Fibroblast of skin of right biceps (primary cell): ENCODE measurements at places on chromosomes 6 and 20.

DNA sequence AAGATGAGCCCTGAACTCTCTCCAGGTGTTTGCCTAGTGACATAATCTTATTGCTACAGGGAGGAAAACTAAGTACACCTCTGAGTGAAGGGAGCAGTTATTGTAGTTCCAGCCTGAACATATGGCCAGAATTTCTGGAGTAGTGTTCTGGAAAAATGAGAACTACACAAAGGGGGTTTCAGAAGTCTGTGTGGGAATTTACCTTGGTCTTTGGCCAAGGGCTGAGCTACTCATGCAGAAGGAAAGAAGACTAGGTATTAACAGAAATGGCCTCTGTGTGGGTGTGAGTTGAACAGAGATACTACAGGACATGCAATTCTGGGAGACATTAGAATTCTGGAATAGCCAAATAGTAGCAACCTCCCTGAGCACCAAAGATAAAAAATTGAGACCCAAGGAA, 1009.7 kb upstream of the GJE1 start:
- DNase-seq = no peak

- no peak for DNase-seq
Measured at GRCh38 chr6:209432-210103, 82.7 kb upstream of the DUSP22 start.

- DNase-seq = peak; percentile 25
Measured at GRCh38 chr20:40991181-40991889, 37.3 kb upstream of the TOP1 start.

DNA sequence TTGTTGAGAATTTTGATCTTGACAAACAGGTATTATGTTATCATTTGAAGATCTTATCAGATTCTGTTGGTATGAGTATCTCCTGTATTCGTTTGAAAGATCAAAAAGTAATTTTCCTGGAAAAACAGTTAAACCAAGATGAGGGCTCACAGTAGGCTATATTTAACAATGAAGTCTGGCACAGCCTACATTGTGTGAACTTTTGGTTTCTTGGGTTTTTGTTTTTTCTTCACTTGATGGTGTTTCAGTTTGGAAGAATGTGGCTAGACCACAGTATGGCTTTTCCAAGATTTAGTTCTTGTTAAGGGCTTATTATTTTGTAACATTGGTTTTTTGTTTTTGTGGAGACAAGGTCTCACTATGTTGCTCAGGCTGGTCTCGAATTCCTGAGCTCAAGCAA, 306.4 kb downstream of the CDKAL1 start:
- DNase-seq = peak; percentile 53

DNA sequence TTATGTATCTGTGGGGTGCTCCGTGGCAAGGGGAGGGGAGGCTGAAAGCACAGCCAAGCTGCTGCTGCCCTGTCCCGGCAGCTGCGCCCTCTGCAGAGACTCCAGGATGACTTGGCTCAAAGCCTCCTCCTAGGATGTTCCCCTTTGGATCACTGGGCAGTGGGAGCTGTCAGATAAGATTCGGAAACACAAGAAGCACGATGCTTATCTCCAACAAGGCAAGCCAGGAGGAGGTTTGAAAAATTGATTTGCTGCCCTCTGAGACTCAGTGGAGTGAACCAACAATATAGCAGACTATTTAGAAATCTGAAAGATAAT, 776.4 kb downstream of the C6orf118 start:
- DNase-seq = no peak

DNA sequence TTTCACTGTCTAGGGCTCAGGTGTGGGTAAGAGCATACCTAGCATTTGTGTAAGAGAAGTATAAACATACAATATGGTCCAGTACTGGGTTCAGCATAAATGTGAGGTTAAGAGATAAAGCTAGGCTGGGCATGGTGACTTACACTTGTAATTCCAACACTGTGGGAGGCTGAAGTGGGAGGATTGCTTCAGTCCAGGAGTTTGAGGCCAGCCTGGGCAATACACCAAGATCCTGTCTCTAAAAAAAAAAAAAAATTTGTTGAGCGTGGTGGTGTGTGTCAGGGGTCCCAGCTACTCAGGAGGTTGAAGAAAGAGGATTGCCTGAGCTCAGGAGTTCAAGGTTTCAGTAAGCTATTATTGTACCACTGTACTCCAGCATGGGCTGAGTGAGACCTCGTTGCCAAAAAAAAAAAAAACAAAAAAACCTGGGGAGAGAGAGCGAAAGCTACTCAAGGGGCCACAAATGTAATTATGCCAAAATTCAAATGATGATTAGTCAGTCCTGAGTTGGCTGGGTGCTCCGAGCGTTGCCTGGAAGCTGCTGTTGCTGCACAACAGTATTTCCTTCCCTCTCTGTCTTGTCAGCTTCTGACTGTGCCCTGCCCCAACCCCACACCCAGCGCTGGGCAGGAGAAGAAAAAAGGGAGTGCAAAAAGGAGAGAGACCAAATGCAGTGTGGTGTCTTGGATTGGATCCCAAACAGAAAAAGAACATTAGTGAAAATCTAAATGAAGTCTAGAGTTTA, 24.0 kb downstream of the CMTR1 start:
- DNase-seq = peak; percentile 91

GRCh38 chr20:41551011-41551705, 67.0 kb downstream of the CHD6 start:
- no peak for DNase-seq

DNA sequence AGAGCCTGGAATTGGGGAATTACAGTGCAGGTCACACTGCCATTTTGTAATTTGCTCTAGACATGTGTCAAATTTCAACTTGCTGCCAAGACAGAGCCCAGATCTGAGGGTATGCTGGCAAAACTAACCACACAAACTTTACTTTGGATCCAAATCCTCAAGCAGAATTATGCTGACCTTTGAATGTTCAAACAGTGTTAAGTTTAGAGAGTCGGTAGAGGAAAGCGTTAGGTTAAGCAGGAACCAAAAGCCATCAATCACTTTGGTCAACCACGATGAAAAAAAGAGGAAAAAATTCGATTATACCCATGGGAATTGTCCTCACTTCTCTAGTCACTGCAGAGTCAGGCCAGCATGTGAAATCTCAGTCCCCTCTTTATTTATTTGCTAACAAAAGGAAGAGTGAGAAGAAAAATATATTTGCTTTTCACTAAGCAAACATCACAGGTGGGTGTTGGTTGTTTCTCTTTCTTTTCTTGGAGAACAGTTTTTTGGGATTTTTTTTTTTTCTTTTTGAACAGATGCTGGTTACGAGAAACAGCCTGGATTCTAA, 105.1 kb upstream of the ADGRF1 start:
- no peak for DNase-seq
